ENCODE measurements at places on chromosomes 6 and 20.

DNA sequence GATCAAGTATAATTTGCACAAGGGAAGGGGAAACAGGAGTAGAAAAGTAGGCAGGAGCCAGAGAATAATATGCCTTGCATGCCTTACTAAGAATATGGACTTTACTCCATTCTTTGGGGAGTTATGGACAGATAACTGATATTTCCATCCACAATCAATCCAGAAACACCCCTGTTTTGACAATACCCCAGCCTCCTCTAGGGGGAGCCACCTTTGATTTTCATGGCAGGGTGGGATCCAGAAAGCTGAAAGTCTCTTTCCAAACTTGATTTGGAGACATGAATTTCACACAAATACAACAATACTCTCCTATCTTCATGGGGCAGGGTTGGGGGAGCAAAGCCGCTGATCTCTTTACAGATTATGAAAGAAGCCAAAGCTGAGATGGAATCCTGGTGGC is 404.1 kb downstream of the FOXA2 start:
- DNase-seq, result no peak

GRCh38 chr20:63495167-63495720 is 3.6 kb downstream of the EEF1A2 start:
- no peak for DNase-seq

DNA sequence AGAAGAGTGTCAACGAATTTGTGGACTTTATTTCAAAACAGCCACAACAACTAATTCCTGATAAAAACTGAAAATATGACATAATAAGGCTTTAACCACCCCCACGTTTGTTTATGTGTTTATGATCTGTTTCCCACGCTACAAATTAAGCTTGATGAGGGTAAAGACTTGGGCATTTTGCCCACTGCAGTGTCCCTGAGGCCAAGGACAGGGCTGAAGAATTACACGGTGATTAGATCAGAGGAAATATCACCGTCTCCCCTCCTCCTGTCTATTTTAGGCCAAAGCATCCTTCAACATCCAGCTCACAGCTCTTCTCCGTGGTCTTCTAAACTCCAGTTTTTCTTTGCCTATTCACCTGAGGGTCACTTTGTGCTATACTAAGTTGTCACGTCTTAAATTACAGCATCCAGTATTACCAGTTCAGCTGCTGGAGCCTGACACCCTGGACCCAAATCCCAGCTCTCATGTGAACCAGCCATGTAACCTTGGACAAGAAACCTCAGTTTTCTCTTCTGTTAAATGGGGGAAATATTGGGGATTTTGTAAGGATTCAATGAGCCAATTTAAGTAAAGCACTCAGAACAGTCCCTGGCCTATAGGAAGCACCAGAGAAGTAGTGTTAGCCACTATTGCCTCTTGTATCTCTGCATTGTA is 15.2 kb upstream of the ARFGEF2 start:
- no peak for DNase-seq

- no peak for DNase-seq
These were observed 12.9 kb upstream of the EMILIN3 start for GRCh38 chr20:41379551-41379950.

DNA sequence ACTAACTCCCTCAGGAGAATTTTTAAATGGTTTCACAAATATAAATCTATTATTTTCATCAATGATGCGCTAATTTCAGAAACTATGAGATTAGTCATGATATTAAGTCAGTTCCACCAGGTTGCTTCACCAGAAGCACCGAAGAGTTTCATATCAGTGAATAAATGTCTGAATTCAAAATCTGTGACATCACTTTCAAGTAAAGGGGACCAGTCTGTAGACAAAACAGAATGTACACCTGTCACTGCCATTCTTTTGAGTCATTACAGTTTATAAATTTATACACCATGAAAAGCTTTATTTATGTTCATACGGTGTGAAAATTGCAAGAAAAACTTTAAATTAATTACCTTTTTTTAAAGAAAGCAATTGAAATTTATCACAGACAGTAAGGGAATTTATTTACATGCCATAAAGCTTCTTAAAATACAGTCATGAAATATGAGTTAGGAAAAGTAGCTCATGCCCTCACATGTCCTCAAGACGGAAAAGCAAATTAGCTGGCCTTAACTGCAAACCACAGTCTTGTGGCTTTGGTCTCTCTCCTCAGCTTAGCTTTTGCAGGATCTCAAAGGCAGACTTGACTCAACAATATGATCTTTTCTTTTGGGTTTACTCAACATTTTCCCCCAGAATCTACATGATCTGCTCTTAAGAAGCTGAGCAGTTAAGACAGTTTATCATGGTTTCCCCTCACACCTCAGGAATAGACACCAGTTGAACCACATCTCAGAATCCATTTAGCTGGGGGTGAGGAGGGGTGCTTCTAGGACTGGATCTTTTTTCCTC is 177.7 kb upstream of the MCHR2 start:
- peak; percentile 2 for DNase-seq

GRCh38 chr6:100343316-100344077 is 121.2 kb downstream of the SIM1 start:
- no peak for DNase-seq

- DNase-seq, result no peak
These were observed 16.7 kb upstream of the LMBRD1 start for GRCh38 chr6:69813508-69813907.

- DNase-seq, result no peak
These were observed 524.5 kb downstream of the BMP2 start for GRCh38 chr20:7291946-7292345.

GRCh38 chr6:130625825-130626527 is 201.2 kb upstream of the SMLR1 start:
- DNase-seq, result peak; percentile 4

GRCh38 chr20:58389324-58389967 is 417 bp downstream of the VAPB start:
- DNase-seq, result no peak
